Colonic mucosa (tissue), 4 donors: ENCODE measurements at places on chromosomes 12 and 14. TPM values are rescaled to one million over a fixed set of nuclear protein-coding genes. Genes with fewer than 3 reads are reported as not detected.

GRCh38 chr14:84688297-84689025, 841.5 kb upstream of the FLRT2 start:
- DNase-seq, result no peak
- H3K36me3 ChIP-seq, result no peaks in the 10 kb centered on the region
- no peaks in the 10 kb centered on the region for H3K4me1 ChIP-seq
- no peak overlapping the region for H3K4me3 ChIP-seq

DNA sequence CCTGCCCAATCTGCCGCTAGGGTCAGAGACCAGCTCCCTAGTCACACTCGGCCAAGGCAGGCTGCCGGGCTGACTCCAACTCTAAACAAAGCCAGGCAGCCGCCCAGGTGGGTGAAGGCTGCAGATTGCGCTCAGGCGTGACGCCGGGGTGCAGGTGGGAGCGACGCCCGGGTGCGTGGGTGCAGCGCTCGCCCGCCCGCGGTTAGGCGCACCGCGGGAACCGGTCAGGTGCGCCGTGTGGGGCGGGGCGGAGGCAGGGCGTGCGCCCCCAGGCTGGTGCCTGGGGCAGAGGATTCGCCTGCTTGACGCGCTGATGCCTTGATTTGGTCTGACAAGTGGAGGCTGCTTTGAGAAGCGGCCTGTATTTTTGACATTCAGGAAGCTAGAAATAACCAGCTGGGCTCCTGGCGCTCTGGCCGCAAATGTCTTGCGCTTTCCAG, 126.7 kb upstream of the HIF1A start:
- H3K36me3 ChIP-seq, result no peaks in the 10 kb centered on the region
- peak; percentile 62 for DNase-seq
- peak overlapping the region; percentile 43 for H3K27ac ChIP-seq

DNA sequence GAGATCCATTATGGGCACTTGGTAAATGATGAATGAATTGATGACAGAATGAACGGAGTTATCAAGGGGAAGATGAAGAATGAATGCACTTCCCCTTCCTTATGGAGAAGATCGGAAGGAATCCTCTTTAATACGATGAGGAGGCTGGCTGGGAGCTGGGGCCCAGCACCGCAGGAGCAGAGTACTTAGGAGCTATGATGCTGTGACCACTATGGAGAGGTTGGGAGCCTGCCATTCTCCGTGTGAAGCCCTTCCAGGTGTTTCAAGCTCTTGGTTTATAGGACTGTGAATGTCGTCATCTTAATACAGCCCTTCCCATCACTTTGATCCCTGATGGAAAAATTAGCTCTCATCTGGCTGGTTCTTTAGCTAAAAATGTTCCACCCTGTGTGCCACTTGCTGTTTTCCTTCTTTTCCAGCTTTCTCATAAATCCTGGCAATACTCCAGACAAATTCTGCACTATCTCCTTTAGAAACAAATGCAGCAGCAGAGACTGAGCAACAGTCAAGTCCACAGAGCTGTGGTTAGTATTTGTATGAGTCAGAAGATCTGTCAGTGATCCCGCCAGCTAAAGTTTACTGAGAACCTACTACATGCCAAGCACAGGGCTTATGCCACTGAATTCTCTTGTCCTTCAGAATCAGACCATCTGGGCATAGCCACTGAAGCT, 263.1 kb upstream of the CRY1 start:
- DNase-seq, result no peak
- no peaks in the 10 kb centered on the region for H3K27me3 ChIP-seq
- H3K36me3 ChIP-seq, result no peaks in the 10 kb centered on the region
- H3K27ac ChIP-seq, result no peak overlapping the region

- H3K4me1 ChIP-seq, result no peaks in the 10 kb centered on the region
- no peaks in the 10 kb centered on the region for H3K36me3 ChIP-seq
- DNase-seq, result no peak
- H3K4me3 ChIP-seq, result no peak overlapping the region
Measured at GRCh38 chr14:45838597-45838996, 585.6 kb upstream of the MIS18BP1 start.

Gene DTX1
- 1.3 TPM for total RNA-seq
